IPS DF 19.7 (cell line): ENCODE measurements at places on chromosomes 7 and 10.

DNA sequence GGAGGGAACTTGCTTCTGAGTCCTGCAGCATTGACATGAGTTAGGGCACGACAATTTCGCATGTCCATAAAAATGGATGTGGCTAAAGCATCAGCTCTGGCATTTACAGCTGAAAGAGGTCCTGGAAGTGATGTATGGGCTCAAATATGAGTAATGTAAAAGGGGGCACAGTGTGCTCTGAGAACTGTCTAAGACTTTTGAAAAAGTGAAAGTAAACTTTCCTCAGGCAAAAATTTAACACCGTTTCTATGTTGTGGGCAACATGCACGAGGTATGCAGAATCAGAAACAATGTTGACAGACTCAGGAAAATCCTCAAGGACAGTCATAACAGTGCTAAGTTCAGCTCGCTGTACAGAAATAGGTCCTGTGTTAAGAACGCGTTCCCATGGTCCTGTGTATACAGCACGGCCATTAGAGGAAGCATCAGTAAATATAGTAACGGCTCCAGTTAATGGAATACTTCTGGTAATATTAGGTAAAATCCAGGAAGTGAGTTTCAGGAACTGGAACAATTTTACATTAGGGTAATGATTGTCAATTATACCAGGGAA lies 37.9 kb upstream of the AKR1C2 start:
- no peak for DNase-seq

DNA sequence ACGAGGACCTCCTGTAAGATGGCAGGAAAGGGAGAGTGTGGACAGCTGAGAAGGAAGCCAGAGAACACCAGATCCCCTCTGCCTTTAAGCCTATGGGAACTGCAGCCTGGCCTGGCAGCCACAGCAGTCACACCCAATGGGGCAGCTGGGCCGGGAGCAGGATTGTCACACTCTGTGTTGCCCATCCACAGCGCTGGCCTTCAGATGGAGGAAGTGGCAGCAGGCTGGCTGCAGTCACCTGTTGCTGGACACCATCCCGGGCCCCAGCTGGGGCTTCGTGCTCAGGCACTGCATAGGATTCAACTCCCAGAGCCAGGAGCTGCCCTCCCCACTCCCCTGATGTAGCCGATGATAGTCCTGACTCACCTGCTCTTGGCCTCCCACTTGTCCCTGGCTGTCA lies 114.4 kb downstream of the COL13A1 start:
- no peak for DNase-seq

- no peak for DNase-seq
These were observed 521.4 kb upstream of the SEMA3D start for GRCh38 chr7:85708221-85708620.

DNA sequence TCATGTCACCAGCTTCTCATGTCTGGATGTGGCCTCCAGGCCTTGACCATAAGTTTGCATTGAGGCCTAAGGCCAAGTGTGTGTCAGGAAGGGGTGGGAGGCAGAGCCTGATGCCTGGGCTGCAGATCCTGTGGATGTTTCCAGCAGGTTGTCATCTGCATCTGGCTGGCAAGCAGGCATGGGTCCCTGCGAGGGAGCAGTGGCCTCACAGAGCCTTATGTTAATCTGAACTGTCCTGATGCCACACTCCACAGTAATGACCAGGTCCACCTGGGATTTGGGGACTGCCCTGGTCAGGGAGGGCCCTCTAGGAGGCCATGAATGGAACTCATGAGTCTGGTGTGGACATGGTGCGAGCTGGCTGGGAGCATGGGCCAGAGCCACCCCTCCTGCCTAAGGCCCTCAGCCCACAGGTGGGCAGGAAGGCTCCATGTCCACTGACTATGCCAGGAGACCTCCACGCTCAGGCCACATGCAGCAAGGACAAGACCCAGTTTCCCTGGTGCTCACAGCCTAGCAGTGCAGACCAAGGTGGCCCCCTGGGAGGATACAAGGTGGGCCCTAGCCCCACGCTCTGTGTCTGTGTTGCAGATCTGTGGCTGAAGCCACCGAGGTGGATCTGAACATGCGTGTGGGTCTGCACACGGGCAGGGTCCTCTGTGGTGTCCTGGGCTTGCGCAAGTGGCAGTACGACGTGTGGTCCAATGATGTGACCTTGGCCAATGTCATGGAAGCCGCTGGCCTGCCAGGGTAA lies 83.1 kb downstream of the ADCY1 start:
- DNase-seq, result no peak

- no peak for DNase-seq
These were observed 96.6 kb upstream of the PARD3 start for GRCh38 chr10:34911661-34912205.

GRCh38 chr7:32891800-32892520 lies 400 bp upstream of the KBTBD2 start:
- DNase-seq, result peak; percentile 81

GRCh38 chr7:128270826-128271272 lies 29.8 kb downstream of the LEP start:
- DNase-seq, result no peak
